ENCODE measurements at places on chromosomes 7 and 10.

GRCh38 chr7:93860261-93860660, 30.3 kb downstream of the TFPI2 start:
- DNase-seq: no peak

DNA sequence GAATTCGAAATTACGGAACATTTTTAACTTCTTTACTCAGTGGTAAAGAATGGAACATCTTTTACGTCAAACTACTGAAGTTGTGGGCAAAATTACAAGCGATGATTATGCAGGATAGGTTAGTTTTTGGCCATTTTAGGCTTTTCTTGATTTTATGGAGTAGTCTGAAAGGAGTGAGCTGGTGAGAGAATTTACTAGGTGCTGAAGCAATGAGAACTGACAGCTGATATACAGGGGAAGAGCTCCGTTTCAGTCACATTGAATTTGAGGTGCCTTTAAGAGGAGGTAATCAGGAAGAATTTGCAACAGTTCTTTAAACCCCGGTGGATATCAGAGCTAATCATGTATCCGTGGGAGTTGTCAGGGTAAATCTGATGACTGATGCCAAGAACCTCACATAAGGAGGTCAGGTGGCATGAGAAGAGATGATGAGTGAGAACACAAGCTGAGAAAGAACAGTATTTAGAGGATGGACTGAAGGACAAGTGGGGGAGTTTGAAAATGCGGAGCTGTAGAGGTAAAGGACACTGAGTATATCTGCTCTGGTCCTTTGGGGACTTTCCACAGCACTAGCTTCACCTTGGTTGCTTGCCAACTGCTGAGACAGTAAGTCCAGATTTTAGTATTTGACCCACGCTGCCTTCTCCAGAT, 104.3 kb downstream of the AHR start:
- DNase-seq: no peak

DNA sequence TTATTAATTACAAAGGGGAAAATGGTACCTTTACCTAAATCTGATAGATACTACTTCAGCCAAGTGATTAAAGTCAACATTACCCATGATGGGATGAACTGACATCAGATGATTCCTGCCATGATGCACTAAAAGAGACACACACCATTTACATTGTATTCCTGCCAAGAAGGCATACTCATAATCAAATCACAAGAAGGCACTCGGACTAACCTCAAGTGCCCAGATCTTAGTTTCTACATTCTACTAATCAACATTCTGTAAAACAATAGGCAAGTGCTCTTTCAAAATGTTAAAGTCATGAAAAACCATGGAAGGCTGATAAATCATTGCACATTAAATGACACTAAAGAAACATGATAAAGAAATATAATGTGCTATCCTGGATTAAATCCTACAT, 44.4 kb downstream of the SLC35G1 start:
- no peak for DNase-seq

GRCh38 chr7:97623333-97623732, 108.6 kb upstream of the TAC1 start:
- DNase-seq: no peak

DNA sequence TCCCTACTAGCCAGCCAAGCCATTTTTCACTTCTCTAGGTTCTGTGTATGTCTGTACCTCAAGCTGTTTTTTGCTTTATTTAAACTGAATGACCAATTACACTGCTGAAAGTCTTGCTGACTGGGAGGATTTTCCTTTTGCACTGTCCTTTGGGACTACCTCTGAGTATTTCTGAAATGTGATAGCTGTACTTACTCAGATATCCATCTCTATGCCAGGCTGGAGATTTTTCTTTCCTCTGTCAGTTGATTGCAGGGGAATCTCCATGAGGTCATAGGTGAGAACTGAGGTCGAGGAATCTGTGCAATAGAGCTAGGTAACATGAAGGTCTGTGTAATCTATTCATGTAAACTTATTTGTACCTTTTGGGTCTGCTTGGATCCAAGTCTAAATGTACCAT, 38.9 kb upstream of the ANKRD1 start:
- DNase-seq: no peak

DNA sequence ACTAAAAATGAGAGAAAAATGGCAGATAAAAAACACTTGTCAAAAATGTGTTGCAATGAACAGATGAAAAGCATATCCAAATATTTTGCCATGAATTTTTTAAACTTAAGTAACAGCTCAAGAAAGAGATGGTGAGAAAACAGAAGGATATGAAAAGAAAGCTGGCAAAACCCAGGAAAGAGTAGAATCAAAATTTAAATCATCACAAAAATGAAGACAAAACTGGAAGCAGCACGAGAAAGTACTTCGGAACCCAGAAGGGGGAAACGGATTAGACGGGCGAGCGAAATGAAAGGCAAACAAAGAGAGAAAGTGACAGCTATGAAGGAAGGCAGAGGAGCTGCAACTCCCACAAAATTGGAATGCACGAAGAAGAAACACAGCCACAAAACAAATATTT, 60.2 kb downstream of the KCNH2 start:
- no peak for DNase-seq

DNA sequence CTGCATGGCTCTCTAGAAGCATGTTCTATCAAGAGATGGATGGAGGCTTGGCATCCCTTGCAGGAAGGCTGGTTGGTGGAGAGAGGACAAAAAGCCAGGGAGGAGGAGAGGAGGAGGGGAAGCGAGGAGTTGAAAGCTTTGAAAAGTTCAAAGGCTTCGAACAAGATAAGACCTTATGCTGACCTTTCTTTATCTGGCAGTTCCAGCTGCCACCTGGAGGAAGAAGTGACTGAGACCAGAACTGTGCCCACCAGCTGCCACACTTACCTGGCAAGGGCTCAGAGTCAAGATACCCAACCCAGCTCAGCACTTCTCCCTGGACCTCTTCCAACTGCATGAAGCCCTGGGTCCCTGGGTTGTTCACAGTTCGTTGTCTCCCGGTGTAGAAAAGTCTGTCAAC, 14.8 kb downstream of the CCL24 start:
- DNase-seq: no peak

DNA sequence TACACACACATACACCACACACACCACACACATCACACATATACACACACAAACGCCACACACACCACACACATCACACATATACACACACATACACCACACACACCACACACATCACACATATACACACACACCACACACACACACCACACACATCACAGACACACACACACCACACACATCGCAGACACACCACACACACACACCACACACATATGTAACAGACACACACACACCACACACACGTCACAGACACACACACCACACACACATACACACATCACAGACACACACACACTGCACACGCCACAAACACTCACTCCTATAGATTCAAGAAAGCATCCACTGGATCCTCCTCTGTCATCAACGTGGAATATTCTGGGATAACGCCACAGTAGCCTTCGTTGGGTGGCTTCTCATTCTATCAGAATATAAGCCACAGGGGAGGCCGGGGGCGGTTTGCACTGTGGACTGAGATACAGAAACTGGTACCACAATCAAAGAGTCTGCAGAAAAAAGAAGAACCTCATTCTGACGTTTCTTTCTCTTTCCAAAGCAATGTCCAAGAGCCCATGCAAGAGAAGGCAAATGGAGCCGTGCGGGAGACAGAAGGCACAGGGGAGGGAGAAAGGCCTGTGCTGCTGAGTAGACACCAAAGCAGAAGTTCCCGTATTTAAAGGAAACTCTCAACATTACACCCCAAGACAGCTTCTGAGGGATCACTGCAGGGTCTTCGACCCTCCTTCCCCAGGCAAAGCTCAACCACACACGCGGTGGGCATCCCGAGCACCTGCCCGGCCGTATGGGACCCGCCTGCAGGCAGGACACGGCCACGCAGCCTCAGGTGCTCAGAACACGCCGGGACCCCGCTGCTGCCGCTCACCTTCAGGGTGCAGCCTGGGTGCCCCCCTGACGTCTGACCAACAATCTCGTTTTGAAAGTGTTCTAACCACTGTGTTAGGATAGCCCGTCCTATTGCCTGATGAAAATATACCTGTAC, 321.2 kb downstream of the DNAJB6 start:
- peak; percentile 27 for DNase-seq

- DNase-seq: no peak
Measured at GRCh38 chr7:128425850-128426249, 16.1 kb upstream of the IMPDH1 start.

DNA sequence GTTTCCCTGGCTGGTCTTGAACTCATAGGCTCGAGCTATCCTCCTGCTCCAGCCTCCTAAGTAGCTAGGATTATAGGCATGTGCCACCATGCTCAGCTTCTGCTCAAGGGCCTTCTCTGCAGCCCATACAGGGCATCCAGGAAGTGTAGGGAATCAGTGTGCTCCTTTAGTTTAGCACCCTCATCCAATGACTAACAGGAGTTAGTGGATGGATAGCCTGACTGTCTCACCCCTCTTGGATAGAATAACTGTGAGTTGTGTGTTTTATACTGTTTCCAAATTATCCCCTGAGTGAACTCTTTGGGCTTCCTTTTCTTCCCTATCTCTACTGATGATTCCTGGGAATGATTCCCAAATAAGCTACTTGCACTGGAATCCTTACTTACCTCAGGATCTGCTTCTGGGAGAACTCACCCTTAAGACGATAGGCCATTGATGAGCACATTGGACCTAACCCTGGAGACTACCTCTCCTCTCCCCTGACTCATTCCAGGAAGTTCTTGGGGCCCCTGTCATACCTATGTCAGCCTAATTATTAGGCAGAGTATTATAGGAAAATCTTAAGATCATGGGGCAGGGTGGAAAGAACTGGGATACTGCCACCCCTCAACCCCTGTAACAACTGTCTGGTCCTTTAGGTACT, 18.5 kb downstream of the STRIP2 start:
- no peak for DNase-seq

- DNase-seq: no peak
Measured at GRCh38 chr7:41252957-41253356, 449.9 kb downstream of the INHBA start.

GRCh38 chr10:32948451-32948850, 9.6 kb downstream of the ITGB1 start:
- no peak for DNase-seq

DNA sequence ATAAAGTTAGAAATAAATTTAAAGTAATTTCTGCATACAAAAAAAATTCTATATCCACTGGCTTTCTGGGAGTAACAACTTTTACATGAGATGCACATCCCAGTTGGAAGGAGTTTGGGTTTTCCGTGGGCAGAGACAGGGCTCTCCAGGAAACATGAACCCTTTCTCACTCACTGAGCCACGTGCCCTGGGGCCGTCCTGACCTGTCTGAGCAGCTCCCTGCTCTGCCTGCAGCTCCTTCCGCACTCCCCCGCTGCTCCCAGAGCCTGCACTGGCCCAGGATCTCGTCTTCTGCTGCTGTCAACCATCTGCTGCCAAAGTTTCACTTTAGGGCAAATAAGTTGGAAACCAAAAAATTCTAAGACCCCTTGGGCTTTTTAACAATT, 169.1 kb downstream of the DIP2C start:
- no peak for DNase-seq

- DNase-seq: no peak
Measured at GRCh38 chr10:13100349-13101294, 659 bp downstream of the OPTN start.

GRCh38 chr10:117502421-117503243, 39.9 kb upstream of the EMX2 start:
- no peak for DNase-seq

DNA sequence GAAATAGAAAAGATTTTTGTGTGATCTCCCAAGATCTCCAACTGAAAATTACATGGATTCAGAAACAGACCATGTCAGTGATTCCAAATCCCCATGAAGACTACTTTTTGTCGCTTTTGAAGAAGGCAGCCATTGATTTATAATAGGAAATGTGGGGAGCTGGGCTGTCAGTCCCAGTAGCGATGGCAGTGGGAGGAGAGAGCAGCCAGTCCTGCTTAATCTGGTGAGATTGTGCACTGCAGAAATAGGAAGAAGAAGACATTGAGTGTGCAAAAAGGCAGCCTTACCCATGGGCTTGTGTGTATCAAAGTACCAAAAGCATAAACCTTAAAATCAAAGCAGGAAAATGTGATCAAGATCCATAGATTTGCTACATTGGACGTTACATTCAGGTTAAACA, 4.8 kb downstream of the ADRB1 start:
- no peak for DNase-seq

- DNase-seq: no peak
Measured at GRCh38 chr10:2143213-2143835, 406.0 kb upstream of the ADARB2 start.

- no peak for DNase-seq
Measured at GRCh38 chr10:67621834-67622233, 74.2 kb downstream of the CTNNA3 start.

- DNase-seq: no peak
Measured at GRCh38 chr10:88889559-88890337, 9.7 kb downstream of the STAMBPL1 start.

DNA sequence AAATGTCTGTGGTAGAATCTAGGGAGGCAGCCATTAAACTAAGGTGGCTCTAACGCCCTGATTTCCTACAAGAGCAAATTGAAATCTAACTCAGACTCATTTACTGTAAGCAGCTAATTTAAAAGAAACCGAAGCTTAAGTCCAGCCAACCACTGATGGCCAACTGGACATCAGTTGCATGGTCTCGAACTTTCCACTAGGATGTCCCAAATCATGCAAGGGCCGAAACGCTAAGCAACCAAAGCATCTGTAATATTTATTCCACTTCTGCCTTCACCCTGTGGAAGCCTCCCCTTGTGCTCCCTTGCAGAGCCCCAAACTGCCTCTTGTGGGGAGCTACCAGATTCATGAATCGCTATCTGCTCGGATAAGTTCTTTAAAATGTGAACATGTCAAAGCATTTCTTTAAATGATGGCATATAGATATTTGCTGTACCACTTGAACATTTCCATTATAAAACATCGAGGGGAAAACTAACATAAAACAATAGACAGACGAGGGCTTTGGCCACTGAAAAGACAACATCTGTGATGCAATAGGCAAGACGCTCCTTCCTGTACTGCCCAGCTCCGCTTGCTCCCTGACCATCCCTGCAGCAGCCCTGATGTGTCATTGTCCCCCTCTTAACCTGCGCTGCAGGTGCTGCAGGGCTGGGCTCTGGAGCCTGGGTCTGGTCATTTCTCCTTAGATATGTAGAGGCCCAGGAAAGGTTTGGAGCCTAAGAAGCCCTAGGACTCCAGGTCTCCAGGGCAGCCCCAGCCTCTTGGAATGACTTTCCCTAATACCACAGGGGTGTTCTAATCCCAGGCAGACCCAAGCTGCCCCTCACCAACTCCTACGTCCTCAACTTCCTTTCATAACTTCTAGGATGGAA, 2.9 kb upstream of the RBP3 start:
- no peak for DNase-seq

GRCh38 chr10:17183110-17183509, 18.4 kb downstream of the TRDMT1 start:
- DNase-seq: no peak

DNA sequence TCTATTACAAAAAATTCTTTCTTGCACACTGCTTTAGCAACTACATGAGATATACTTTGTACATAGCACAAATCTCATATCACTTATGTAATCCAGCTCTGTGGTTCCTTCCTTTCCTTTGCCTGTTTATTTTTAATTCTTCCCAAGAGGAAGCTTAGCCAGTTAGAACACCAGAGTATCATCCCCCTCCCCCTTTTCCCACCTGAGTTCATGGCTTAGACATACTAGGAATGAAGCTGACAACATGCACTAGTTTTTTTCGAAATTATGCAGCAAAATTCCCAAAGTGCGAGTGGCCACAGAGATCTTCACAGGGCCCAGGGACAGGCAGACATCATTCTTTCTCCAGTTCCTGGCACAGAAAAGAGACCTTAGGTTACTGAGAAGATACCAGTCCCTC, 17.8 kb downstream of the CAV1 start:
- DNase-seq: no peak

GRCh38 chr7:112981966-112982365, 104.7 kb downstream of the GPR85 start:
- DNase-seq: no peak

GRCh38 chr10:113704637-113705343, 25.1 kb downstream of the CASP7 start:
- DNase-seq: no peak
